ENCODE measurements at places on chromosomes 12 and 14.

GRCh38 chr14:22410497-22410896 lies 178.5 kb downstream of the DAD1 start:
- no peak for DNase-seq

GRCh38 chr12:85257671-85258070 lies 22.3 kb upstream of the ALX1 start:
- DNase-seq: no peak

GRCh38 chr12:4270016-4270830 lies 3.3 kb upstream of the CCND2 start:
- peak; percentile 32 for DNase-seq

DNA sequence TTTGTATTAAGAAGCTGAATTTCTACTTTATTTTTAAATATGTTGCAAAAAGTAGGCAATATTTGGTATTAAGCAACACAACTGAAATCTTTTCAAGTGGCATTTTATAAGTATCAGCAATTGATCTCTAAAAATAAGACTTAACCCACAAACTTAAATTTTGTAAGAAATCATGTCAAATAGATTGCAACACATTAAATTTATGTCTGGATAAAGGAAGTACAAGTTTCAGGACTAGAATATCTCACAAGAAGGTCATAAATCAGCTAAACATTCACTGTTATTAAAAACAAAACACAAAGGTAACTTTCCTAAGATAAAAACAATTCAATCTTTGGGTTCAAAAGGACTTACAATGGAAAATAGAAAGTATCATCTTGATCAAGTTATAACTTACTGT lies 32.8 kb downstream of the CPNE8 start:
- no peak for DNase-seq

GRCh38 chr14:95609398-95609990 lies 74.6 kb downstream of the GLRX5 start:
- DNase-seq: no peak

DNA sequence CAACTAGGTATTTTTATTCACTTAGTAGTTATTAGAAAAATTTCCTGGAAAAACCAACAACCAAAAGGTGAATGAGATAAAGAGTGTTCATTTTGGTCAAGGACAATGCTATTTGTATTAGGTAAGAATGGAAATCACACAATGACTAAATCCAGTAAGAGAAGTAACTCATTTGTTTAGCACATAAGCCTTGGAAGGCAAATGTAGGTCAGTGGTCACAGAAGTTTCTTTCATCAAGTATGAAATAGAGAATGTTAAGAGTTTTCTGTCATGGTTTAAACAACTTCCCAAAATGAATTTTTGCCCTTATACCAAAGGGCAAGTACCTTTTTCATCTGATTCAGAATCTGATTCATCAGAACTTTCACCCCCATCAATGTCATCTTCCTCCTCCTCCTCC lies 101.7 kb downstream of the KIF21A start:
- no peak for DNase-seq

GRCh38 chr14:60618241-60618640 lies 31.0 kb downstream of the SIX1 start:
- DNase-seq: no peak

Data from CD4-positive, alpha-beta T cell treated with Interleukin-2 at 100 ng/mL for 4 hours (primary cell).